ENCODE measurements at places on chromosomes 3 and 15. TPM values are rescaled to one million over a fixed set of nuclear protein-coding genes. Genes with fewer than 3 reads are reported as not detected.

DNA sequence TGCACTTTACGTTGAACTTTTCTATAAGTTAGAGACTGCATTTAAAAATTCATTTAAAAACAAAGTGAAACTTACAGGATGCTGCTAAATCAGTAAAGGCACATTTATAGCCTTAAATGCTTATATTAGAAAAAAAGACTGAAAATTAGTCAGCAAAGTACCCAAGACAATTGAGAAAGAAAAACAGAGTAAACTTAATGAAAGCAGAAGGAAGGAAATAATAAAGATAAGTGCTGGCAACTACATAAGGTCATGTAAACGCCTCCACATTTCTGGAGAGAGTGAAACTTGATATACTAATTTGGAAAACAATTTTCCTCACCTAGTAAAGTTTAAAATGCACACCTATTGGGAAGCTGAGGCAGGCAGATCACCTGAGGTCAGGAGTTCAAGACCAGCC lies 58.2 kb upstream of the ACAN start:
- no peak overlapping the region for H3K4me3 ChIP-seq
- no peak for DNase-seq
- H3K4me1 ChIP-seq: no peaks in the 10 kb centered on the region
- peaks cover 6% of the 10 kb centered on the region for H3K27me3 ChIP-seq

DNA sequence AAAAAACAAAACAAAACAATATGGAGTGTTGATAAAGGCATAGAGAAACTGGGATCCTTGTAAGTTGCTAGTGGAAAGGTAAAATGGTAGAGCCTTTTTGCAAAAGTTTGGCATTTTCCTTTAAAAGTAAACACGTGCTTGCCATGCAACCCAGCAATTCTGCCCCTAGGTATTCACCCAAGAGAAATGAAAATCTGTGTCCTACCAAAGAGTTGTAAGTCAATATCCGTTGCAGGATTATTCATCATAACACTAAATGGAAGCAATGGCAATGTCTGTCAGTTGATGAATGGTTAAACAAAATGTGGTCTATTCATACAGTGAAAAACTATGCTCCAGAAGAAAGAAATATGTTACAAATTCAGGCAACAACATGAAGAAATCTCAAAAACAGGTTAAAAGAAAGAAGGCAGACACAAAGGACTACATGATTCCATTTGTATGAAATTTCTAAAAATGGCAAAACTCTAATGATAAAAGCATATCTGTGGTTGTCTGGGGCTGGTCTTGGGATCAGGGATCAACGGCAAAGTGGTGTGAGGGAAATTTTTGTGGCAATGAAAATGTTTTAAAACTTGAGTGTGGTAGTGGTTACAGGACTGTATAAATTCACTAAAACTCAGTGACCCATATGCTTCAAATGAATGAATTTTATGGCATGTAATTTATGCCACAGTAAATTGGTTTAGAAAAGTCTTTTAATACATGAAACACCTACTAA lies 229.6 kb downstream of the OPA1 start:
- DNase-seq: no peak
- H3K36me3 ChIP-seq: no peaks in the 10 kb centered on the region
- H3K4me1 ChIP-seq: no peaks in the 10 kb centered on the region
- no peak overlapping the region for H3K27ac ChIP-seq

GRCh38 chr3:113783463-113783862 lies 36.6 kb downstream of the ATP6V1A start:
- DNase-seq: no peak
- H3K4me1 ChIP-seq: peaks cover 11% of the 10 kb centered on the region
- H3K27ac ChIP-seq: no peak overlapping the region
- H3K36me3 ChIP-seq: peaks cover 21% of the 10 kb centered on the region

GRCh38 chr15:34248190-34248589 lies 23.4 kb downstream of the EMC4 start:
- no peaks in the 10 kb centered on the region for H3K4me1 ChIP-seq
- no peak overlapping the region for H3K27ac ChIP-seq
- DNase-seq: no peak
- H3K27me3 ChIP-seq: peaks cover 1% of the 10 kb centered on the region
- no peak overlapping the region for H3K4me3 ChIP-seq

DNA sequence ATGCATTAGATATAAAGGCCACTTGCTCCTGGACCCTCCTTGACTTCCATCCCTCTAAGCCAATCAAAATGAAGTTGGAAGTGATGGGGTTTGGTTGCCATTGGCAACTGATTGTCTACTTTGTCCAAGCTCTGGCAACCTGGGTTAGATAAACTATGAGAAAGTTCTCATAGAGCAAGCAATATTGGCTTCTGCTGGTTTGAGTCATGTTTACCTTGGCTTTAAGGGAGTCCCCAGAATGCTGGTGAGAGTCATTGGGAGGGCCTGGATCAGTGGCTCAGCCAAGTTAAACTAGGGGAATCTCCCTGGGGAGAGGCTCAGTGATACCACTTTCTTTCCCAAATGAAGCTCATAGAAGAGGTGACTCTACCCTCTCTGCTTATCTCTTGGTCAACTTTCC lies 176.3 kb upstream of the ROPN1 start:
- DNase-seq: no peak
- H3K36me3 ChIP-seq: no peaks in the 10 kb centered on the region
- H3K4me1 ChIP-seq: no peaks in the 10 kb centered on the region
- H3K27me3 ChIP-seq: no peaks in the 10 kb centered on the region

- H3K4me3 ChIP-seq: no peak overlapping the region
- H3K4me1 ChIP-seq: no peaks in the 10 kb centered on the region
Observed at GRCh38 chr3:191255156-191255555, 56.1 kb downstream of the OSTN start.

- no peak overlapping the region for H3K4me3 ChIP-seq
- no peaks in the 10 kb centered on the region for H3K27me3 ChIP-seq
- no peaks in the 10 kb centered on the region for H3K4me1 ChIP-seq
- no peaks in the 10 kb centered on the region for H3K36me3 ChIP-seq
- H3K27ac ChIP-seq: no peak overlapping the region
Observed at GRCh38 chr3:55765906-55766701, 279.0 kb upstream of the WNT5A start.

DNA sequence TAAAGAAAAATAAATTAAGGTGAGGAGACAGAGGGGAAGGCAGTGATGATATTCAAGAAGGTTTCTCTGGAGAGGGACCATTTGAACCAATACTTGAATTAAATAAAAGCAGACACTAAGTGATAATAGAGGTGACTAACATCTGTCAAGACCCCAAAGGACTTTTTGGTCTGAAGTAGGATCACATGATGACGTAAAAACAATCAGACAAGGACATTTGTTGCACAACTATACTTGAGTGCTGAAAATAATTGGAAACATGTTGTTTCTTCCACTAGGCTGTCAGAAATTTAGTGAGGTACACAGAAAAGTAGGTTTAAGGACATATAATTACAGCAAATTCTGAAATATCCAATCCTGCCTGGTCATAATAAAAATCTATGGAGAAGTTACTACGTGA lies 179.5 kb downstream of the WNT5A start:
- H3K27me3 ChIP-seq: no peaks in the 10 kb centered on the region
- H3K36me3 ChIP-seq: no peaks in the 10 kb centered on the region
- no peaks in the 10 kb centered on the region for H3K4me1 ChIP-seq

GRCh38 chr3:185750702-185751101 lies 74.1 kb downstream of the IGF2BP2 start:
- no peaks in the 10 kb centered on the region for H3K27me3 ChIP-seq
- no peak for DNase-seq
- H3K27ac ChIP-seq: no peak overlapping the region
- H3K4me1 ChIP-seq: peaks cover 10% of the 10 kb centered on the region

DNA sequence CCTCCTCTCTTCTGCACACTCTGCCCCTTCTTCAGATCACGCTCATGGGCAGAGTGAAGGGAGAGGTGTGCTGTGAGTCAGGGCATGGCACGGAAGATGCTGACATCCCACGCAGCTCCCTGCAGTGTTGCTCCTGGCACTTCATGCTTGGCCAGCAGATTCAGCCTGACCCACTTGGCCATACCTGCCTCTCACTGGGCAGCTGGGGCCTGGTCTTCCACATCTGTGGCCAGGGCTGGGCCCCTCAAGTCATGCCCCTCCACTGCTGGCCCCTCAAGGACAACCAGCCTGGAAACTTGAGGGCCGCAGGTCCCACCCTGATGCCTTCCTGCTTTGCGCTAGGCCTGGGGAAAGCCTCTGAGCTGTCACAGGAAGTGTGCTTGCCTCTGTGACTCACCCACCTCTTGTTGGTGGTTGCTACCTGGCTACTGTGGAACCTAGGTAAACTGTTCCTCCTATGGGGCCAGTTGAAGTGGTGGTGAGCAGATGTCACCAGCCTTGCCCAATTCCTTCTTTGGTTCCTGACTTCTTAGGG lies 48.7 kb downstream of the BSN start:
- H3K36me3 ChIP-seq: no peaks in the 10 kb centered on the region
- peak overlapping the region; percentile 75 for H3K27ac ChIP-seq
- peaks cover 2% of the 10 kb centered on the region for H3K27me3 ChIP-seq
- H3K4me1 ChIP-seq: peaks cover 14% of the 10 kb centered on the region

- H3K36me3 ChIP-seq: peaks cover 3% of the 10 kb centered on the region
- H3K4me1 ChIP-seq: peaks cover 43% of the 10 kb centered on the region
- no peak overlapping the region for H3K4me3 ChIP-seq
- no peak overlapping the region for H3K27ac ChIP-seq
- DNase-seq: no peak
Observed at GRCh38 chr3:44989636-44990373, 13.8 kb downstream of the EXOSC7 start.

GRCh38 chr3:39275052-39275451 lies 4.8 kb downstream of the CX3CR1 start:
- no peak for DNase-seq
- H3K4me3 ChIP-seq: peak overlapping the region; percentile 99
- H3K27me3 ChIP-seq: peaks cover 2% of the 10 kb centered on the region
- H3K27ac ChIP-seq: peak overlapping the region; percentile 96
- H3K4me1 ChIP-seq: peaks cover 70% of the 10 kb centered on the region

- DNase-seq: no peak
- H3K4me1 ChIP-seq: peaks cover 19% of the 10 kb centered on the region
- no peaks in the 10 kb centered on the region for H3K27me3 ChIP-seq
- no peak overlapping the region for H3K4me3 ChIP-seq
- no peaks in the 10 kb centered on the region for H3K36me3 ChIP-seq
Observed at GRCh38 chr15:73626072-73626471, 7.1 kb downstream of the NPTN start.

DNA sequence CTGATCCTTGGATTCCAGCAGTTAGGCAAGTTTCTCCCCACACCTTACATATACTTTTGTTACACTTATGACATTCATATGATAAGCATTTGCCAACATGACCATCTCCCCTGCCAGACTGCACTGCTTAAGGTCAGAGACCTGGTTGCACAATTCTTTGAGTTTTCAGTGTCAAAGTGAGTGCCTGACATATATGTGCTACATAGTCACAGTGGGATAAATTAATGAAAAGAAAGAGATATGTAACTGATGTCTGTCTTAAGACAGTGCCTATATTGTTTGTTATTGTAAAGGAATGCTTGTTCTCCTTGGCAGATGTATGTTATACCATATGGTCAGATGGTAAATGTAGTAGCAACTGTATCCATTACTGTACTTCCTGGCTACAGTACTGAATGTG lies 3.5 kb upstream of the DCUN1D1 start:
- no peaks in the 10 kb centered on the region for H3K36me3 ChIP-seq
- H3K27me3 ChIP-seq: peaks cover 4% of the 10 kb centered on the region
- H3K4me1 ChIP-seq: peaks cover 16% of the 10 kb centered on the region
- DNase-seq: no peak
- H3K27ac ChIP-seq: no peak overlapping the region
- H3K4me3 ChIP-seq: no peak overlapping the region

- no peak for DNase-seq
- peaks cover 2% of the 10 kb centered on the region for H3K27me3 ChIP-seq
- H3K36me3 ChIP-seq: peaks cover 12% of the 10 kb centered on the region
- H3K4me1 ChIP-seq: peaks cover 20% of the 10 kb centered on the region
- no peak overlapping the region for H3K27ac ChIP-seq
Observed at GRCh38 chr3:43041517-43041916, 62.4 kb downstream of the GASK1A start.

GRCh38 chr15:101371519-101371918 lies 76.5 kb upstream of the SNRPA1 start:
- H3K4me3 ChIP-seq: no peak overlapping the region
- DNase-seq: no peak
- peaks cover 3% of the 10 kb centered on the region for H3K4me1 ChIP-seq
- H3K36me3 ChIP-seq: no peaks in the 10 kb centered on the region
- no peak overlapping the region for H3K27ac ChIP-seq

- H3K4me1 ChIP-seq: no peaks in the 10 kb centered on the region
- no peak for DNase-seq
- no peak overlapping the region for H3K4me3 ChIP-seq
- no peaks in the 10 kb centered on the region for H3K36me3 ChIP-seq
Observed at GRCh38 chr3:274927-275326, 78.4 kb downstream of the CHL1 start.

DNA sequence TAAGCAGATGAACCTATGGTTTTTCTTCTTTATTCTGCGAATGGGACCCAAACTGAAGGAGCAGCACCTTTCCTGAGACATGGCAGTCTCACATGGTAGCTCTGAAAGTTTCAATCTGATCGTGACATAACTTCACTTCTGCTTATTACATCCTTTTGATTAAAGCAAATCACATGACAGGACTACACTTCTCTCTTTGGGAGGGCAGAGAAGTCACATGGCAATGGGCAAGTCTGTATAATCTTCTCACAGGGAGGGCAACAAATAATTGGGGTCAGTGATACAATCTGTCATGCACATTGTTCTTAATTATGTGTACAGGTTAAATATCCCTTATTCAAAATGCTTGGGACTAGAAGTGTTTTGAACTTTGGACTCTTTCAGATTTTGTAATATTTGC lies 21.6 kb downstream of the NCBP2 start:
- no peak overlapping the region for H3K27ac ChIP-seq
- no peaks in the 10 kb centered on the region for H3K27me3 ChIP-seq
- no peak for DNase-seq
- H3K4me3 ChIP-seq: no peak overlapping the region
- H3K4me1 ChIP-seq: no peaks in the 10 kb centered on the region
- H3K36me3 ChIP-seq: peaks cover 12% of the 10 kb centered on the region

- H3K27me3 ChIP-seq: peaks cover 8% of the 10 kb centered on the region
- no peak overlapping the region for H3K4me3 ChIP-seq
- no peak overlapping the region for H3K27ac ChIP-seq
- H3K36me3 ChIP-seq: no peaks in the 10 kb centered on the region
- H3K4me1 ChIP-seq: no peaks in the 10 kb centered on the region
- DNase-seq: no peak
Observed at GRCh38 chr15:32898414-32898813, 180.6 kb downstream of the GREM1 start.

DNA sequence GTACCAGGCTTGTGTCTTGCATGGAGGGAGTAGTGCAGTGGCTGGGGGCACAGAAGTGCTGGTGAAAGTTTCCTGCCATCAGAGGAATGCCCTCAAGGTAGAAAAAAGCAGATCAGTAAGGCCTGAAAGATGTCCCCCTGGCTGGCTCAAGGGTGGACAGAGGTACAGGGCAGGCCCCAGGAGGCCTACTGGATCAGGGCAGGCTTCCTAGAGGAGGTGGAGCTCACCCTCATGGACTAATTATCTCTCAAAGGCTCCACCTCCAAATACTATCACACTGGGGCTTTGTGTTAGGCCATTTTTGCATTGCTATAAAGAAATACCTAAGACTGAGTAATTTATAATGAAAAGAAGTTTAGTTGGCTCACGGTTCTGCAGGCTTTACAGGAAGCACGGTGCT lies 7.8 kb downstream of the SPSB4 start:
- H3K4me1 ChIP-seq: peaks cover 12% of the 10 kb centered on the region
- H3K36me3 ChIP-seq: no peaks in the 10 kb centered on the region
- H3K27me3 ChIP-seq: peaks cover 3% of the 10 kb centered on the region
- no peak overlapping the region for H3K27ac ChIP-seq
- no peak overlapping the region for H3K4me3 ChIP-seq

GNAI2 gene
- polyA plus RNA-seq: 902 TPM

TP63 gene
- polyA plus RNA-seq: not detected

DGKG gene
- polyA plus RNA-seq: 0.07 TPM

DPPA2 gene
- polyA plus RNA-seq: not detected

PLIN1 gene
- polyA plus RNA-seq: not detected

ADAMTSL3 gene
- polyA plus RNA-seq: not detected

ROPN1 gene
- not detected for polyA plus RNA-seq

EFHB gene
- polyA plus RNA-seq: 1.3 TPM

TPRG1 gene
- 6.0 TPM for polyA plus RNA-seq

SAXO2 gene
- 0.11 TPM for polyA plus RNA-seq

MORC1 gene
- polyA plus RNA-seq: not detected

Data from immature natural killer cell (primary cell).